ENCODE measurements at places on chromosomes 6 and 20.
A peak's percentile ranks its signal among the peaks of the same experiment; 100 is the strongest.

- DNase-seq: peak; percentile 6
Observed at GRCh38 chr6:129498541-129498940, 211.4 kb downstream of the ARHGAP18 start.

- DNase-seq: no peak
Observed at GRCh38 chr20:44173846-44174245, 13.1 kb downstream of the JPH2 start.

DNA sequence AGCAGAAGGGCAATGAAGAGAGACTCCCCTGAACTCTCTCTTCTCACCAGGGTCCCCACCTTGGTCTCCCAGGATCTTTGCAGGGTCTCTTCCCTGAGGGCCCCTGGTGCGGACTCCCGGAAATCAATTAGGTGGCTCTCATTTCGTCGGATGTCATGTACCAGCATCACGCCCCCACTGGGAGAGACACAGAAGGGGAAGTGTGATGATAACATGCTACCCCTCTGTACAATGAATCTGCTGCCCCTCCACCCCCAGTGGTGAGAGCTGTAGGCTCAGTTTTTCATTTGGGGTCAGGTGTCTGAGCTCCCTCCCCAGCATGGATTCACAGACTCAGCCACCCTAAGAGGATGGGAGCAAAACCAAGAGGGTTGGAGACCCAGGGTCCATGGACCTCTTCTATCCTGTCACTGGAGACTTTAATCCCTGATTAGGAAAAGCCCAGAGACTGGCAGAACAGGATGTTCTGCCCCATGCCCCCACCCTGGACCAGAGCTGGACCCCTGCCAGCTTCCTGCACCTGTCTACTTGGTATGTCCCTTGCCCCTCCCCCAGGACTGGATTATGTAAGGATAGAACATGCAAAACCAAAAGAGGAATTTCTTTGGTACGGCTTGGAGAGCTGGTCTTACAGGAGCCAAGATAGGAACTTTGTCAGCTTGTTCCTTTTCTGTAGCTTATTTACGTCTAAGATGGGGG, 11.1 kb downstream of the GGT7 start:
- DNase-seq: no peak

GRCh38 chr6:158357570-158358216, 45.4 kb downstream of the TULP4 start:
- DNase-seq: no peak

GRCh38 chr6:3281631-3282475, 23.1 kb downstream of the PSMG4 start:
- no peak for DNase-seq

- no peak for DNase-seq
Observed at GRCh38 chr6:14200047-14200446, 82.5 kb downstream of the CD83 start.

GRCh38 chr6:34484899-34485298, 19.0 kb downstream of the PACSIN1 start:
- no peak for DNase-seq

GRCh38 chr20:37723668-37724067, 29.8 kb downstream of the CTNNBL1 start:
- DNase-seq: no peak

- DNase-seq: no peak
Observed at GRCh38 chr6:137975188-137975940, 108.3 kb downstream of the TNFAIP3 start.

GRCh38 chr20:31987744-31988143, 19.8 kb downstream of the XKR7 start:
- no peak for DNase-seq

- no peak for DNase-seq
Observed at GRCh38 chr6:15793288-15793687, 130.5 kb upstream of the DTNBP1 start.

DNA sequence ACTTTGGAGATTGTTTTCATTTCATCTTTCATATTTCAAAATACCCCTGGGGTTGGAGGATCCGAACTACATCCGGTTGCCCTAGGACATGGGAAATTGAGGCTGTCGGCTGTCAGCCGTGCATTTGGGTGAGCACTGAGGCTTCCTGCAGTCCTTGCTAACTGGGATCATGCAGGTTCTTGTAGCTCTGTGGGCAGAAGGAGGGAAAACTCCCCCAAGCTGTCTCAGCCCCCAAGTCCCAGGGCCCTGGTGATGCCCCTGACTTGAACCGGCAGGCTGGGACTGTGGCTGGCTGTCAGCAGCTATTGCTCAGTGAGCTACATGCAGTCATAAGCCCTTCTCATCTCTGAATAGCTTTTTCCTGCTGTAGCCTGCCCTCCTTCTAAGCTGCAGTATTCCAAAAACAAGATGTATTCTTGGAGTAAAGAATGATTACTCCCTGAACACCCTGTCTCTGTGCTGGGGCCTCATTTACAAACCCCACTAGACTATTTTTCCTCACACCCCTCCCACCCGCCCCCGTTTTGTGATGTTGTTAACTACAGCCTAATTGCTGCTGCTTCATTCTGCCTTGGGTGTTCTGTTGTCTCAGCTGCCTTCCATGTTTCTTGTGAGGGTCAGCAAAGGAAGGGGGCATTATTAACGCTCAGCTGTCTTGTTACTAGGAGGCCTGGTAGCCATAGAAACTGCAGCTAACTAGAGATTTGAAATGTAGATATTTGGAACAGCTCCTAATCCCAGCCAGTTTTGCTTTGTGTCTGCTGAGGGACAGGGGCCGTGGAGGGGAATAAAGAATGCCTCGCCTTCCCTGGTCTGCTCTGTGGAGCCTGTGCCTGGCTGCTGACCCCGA, 18.1 kb downstream of the MTRES1 start:
- DNase-seq: no peak

GRCh38 chr6:14550822-14551221, 433.2 kb downstream of the CD83 start:
- no peak for DNase-seq

DNA sequence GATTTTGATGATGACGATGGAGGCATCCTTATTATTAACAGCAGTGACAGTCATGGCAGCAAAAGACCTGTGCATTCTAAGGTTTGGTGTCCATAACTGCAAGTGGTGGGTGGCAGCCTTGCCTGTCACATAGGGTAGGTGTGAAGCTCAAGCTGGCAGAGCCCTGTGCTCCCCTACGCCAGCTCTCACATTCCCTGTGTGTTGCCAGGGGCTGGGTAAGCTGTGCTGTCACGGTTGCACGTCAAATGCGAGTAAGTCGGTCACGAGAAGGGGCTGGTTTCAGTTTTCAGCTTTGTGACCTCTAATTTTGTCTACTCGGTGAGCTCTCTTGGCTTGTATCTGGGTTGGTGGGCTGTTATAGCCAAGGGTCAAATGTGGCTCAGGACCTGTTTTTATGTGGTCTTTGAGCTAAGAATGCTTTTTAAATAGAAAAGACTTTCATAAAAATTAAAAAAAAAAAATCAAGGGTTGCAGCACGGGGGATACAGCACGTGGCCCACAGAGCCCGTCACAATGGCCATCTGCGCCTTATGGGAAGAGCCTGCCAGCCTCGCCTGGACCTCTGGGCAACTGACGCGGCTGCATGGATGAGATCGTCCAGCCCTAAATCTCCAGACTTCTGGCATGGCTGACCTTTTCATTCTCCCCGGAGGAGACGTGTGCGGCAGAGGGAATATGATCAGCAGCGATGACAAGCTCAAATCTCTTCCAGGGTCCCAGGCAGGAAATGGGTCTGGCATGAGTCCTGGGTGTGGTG, 148.5 kb downstream of the PHACTR3 start:
- DNase-seq: no peak

DNA sequence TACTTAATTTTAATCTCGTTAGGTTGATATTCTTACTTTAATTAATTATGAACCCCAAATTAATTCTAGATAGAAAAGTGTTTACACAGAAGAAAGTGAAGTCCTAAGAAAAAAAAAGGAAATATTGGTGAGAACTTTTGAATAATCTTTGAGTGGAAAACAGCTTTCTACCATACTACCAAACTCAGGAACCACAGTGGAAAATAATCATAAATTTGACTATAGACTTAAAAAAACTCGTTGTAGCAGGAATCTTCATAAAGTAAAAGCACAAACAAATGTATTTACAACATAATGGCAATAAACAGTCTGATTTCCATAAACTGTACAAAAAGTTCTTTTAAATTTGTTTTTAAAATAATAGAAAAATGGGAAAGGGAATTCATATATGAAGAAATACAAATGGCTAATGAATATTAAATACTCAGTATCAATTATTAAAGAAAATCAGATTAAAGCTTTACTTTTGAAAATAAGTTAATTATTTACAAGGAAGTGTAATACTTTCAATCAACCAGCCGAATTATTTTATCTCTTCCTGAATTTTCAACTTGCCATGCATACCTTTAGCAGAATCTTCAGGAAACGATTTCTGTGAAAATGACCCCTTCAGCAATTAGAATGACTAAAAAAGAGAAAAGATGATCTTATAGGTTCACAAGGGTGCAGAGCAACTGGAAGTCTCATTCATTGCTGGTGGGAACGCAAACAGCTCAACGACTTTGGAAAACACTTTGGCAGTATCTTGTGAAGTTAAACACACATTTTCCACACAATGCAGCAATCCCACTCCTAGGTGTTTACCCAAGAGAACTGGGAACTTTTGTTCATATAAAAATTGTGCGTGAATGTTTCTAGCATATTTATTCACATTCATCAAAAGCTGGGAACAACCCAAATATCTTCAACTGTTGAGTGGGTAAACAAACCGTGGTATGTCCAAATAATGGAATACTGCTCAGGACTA, 38.5 kb upstream of the BMP6 start:
- no peak for DNase-seq

- no peak for DNase-seq
Observed at GRCh38 chr6:117404548-117404947, 21.2 kb downstream of the ROS1 start.

DNA sequence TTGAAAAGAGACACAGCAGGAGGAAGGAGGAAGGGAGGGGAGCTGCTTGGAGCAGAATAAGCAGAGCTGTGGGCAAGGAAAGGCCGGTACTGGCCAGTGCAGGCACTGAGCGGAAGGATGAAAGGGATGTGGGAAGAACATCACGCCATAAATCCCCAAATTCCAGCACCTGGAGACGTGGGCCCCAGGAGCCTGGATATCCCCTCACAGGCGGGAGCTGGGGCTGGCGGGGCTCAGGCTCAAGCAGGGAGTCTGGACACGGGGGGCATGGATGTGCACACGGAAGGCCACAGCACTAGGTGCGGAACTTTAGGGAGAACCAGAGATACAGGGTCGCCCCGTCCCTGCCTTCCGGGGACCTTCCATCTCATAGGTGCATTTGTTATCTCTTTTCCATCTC, 7.5 kb upstream of the RPP40 start:
- no peak for DNase-seq

- no peak for DNase-seq
Observed at GRCh38 chr6:120141601-120142000, 792.0 kb upstream of the MAN1A1 start.

- DNase-seq: no peak
Observed at GRCh38 chr6:160226118-160226591, 32.5 kb downstream of the SLC22A2 start.

GRCh38 chr6:17427062-17427461, 33.7 kb downstream of the CAP2 start:
- DNase-seq: no peak

GRCh38 chr20:23370274-23370673, 8.3 kb downstream of the GZF1 start:
- no peak for DNase-seq

GRCh38 chr6:3820563-3820962, 28.6 kb upstream of the FAM50B start:
- DNase-seq: no peak

GRCh38 chr6:166499350-166500163, 86.9 kb downstream of the RAMACL start:
- no peak for DNase-seq

DNA sequence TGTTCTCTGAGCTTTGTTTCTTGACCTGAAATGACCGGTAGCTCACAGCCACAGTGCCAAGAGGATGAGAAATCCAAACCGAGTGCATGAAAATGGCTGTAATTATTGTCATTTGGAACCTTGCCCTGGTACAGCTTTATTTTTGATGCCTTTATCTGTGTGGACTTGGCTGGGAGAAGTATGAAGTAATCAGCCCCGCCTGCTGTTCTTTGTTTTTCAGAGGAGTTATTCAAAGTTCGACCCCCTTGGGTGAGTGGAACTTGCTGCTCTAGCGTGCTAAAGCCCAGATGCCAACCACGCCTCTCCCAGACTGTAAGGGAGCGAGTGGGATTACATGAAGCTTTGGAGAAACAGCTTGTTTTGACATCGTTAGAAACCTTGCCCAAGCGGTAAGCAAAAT, 48.3 kb downstream of the ECT2L start:
- DNase-seq: no peak

DNA sequence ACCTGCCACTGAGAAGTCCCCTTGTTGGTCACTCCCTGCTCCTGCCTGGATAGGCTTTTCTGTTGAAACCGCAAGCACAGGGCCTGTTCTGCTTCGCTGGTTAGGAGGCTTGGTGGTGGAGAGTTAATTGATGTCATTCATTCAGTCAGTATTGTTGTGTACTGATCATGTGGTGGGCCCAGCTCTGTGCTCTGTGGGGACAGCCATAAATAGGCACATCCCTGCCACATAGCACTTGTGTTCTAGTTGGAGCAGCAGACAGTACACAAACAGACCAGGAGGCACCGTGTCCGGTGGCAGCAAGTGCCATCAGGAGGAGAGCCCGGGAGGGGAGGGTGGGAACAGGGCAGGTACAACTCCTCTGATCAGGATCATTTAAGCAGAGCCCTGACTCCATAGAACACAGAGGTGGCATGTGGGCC, 155.2 kb upstream of the INSM1 start:
- no peak for DNase-seq

DNA sequence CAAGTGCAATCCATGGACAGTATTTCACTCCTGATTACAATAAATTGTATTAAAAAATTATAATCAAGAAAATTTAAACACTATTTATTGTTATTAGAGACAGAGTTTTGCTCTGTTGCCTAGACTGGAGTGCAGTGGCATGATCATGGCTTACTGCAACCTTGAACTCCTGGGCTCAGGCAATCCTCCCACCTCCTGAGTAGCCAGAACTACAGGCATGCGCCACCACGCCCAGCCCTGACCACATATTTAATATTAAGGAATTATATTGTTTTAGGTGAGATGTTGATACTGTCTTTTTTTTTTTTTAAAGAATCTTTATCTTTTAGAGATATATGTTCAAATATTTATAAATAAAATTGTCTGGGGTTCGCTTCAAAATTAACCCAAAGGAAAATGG, 14.6 kb downstream of the LCA5 start:
- DNase-seq: no peak

- DNase-seq: no peak
Observed at GRCh38 chr20:56995635-56996075, 270.8 kb downstream of the BMP7 start.

- DNase-seq: no peak
Observed at GRCh38 chr6:30548375-30548774, 7.9 kb downstream of the GNL1 start.

GRCh38 chr20:19682249-19682648, 75.8 kb upstream of the RIN2 start:
- no peak for DNase-seq

Measured in hematopoietic multipotent progenitor cell treated with erythropoietin and hydrocortisone succinate and interleukin-3 and kit ligand, for 17 days (in vitro differentiated cells).